ENCODE measurements at places on chromosomes 5 and 9. TPM values are rescaled to one million over a fixed set of nuclear protein-coding genes. Genes with fewer than 3 reads are reported as not detected.

DNA sequence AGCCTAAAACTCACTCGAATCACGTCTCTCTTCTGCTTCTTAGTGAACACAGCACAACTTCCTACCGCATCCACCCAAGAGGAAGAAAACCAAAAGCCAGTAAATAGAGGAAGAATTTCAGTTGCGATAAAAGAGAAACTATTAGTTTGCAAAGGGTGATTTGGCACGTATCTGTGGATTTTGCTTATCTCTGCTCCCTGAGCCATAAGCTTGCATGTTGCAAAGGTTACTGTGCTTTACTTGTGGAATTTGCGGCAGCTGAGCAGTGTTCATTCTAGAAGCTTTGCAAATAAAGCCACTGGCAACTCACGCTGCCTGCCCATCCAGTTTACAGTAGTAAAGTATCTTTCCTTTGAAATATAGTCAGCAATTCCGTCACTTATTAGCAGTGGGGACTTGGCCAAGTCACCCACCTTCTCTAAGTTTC, 149.0 kb upstream of the PCA3 start:
- DNase-seq: no peak

DNA sequence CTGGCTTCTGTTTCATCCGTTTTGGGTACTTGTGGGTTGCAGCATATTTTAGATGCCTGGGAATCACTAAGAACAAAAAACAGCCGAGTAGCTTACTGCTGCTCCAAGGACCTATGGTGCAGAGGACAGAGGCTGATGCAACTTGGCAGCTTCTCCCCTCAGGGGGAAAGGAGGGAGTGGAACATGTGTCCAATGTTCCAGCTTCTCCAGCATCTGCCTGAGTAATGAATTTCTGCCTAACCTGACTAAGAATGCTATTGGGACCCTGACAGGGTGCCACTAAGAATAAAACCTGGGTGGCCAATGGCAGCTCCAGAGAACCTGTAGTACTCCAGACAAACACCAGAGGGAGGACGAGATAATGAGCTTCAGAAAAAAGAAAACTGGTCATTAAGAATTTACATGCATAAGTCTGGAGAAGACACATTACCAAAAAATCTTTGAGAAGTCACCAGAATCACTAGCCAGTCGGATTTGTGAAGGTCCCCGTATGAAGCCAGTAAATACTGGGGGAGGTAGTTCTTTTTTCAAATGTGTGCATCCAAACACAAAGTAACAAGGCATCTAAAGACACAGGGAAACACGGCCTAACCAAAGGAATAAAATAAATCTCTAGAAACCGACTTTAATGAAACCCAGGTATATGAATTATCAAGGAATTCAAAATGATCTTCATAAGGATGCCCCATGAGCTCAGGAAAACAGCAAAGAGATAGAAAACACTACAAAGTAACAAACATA, 293.5 kb downstream of the HINT1 start:
- DNase-seq: peak; percentile 6

DNA sequence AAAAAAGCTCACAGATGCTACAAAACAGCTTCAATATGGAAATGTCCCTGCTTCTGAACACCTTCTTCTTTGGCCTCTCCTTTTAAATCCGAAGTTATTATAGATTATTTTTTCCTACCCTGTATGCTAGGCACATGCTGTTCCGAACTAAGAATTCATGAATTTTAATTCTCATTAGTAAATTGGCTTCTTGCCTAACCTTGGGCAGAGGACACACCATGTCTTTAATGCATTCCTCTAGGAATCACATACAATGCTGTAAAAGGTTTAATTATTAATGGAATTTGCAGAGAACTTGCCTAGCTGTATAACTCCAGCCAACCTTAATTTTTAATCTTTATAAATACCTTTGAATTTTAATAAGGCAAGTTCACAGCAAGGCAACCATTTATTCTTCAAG, 234.4 kb downstream of the NTRK2 start:
- no peak for DNase-seq

DNA sequence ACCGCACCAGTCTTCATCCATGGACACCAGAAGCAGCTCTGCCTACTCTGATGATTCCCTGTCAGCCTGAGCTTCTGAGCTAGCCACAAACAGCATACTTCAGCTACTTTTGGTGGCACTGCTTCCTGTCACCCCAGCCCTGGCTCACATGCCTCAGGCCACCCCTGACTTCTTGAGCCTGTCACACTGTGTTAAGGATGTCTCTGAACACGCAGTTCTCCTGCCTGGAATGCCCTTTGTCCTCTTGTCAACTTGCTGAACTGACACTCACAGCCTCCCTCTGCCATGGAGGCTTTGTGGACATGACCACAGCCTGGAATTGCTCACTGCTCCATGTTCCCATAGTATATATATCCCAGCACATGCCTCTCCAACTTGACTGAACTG, 7.2 kb downstream of the MACROH2A1 start:
- no peak for DNase-seq

- no peak for DNase-seq
These were observed 880 bp downstream of the CARD19 start for GRCh38 chr9:93096811-93097382.

DNA sequence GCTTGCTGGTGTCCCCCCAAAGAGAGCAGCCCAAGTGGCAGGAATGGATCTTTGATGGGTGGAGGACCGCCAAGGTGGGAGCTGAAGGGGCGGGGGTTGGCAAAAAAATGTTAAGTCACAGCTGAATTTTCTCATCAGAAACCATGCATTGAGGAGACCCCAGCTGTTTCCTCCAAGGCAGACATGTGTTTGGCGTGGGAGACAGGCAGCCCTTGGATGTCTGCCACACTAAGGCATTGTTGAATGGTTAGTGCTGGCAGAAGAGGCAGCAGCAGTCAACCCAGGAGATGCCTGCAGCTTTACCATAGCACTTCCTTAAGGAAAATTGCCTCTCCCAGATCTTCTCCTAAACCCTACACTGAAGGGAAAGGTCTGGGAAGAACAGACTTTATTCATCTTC, 394.9 kb upstream of the CD180 start:
- peak; percentile 35 for DNase-seq

GRCh38 chr5:79070350-79070667, 742 bp downstream of the BHMT2 start:
- DNase-seq: peak; percentile 46

DNA sequence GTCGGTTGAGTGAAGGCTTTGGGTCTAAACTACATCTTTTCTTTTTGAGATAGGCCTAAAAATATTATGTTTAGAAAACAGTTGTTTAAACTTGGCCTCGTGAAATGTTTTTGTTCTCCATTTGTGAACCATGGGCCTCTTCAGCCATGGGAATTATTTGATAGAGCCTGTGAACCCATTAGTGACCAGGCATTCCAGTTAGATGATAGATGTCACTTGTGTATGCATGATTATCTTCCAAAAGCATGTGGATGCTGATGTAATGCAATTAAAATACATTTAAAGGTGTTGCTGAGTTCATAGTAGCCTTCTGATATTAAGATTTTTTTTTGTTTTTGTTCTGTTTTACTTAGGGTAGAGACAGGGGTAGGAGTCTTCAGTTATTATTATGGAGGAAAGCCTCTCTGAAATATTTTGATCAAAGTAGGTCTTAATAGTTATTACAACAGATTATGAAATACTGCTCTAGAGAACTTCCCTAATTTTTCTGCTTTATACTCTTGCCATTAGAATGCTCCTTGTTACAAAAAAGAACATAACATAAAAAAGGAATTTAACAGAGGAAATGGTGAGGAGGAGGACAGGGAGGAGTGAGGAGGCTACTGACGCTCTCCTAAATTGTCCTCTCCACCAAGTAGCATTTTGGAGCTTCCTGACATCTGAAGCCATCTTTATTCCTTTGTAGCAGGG, 32.9 kb downstream of the CPEB4 start:
- no peak for DNase-seq

Gene GRIA1
- total RNA-seq: 3.0 TPM

Gene LIX1
- total RNA-seq: 1.7 TPM
